ENCODE measurements at places on chromosomes 12 and 14. TPM values are rescaled to one million over a fixed set of nuclear protein-coding genes. Genes with fewer than 3 reads are reported as not detected.

- no peak for DNase-seq
Measured at GRCh38 chr14:92963301-92964123, 40.6 kb downstream of the CHGA start.

DNA sequence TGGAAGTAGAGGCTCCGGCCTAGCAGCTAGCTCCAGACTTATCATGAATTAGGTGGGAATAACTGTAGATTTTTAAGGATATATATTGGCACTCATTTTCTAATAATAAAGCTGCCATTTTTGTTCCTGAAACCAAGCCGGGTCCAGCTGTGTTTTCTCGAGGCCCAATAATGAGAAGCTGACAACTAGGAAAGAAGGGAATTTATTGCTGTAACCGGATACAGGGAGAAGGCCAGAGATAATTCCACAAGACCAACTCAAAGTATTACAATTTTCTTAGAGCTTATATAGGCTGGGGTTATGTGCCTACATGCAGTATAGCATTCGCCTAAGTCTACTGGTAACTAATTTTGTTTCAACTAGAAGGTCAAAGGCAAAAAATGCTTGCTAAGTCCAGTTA, 122.3 kb upstream of the FBXO33 start:
- DNase-seq, result no peak

DNA sequence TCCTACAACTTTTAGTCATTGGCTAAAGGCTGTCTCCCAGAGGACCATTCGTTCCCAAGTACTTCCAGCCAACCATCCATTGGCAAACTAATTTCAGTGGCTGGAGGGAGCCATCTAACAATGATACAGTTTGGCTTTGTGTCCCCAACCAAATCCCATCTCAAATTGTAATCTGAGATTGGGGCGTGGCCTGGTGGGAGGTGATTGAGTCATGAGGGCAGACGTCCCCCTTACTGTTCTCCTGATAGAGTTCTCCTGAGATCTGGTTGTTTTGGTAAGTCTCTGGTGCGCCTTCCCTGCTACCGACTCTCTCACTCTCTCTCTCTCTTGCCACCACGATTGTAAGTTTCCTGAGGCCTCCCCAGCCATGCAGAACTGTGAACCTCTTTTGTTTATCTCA, 99.7 kb upstream of the FUT8 start:
- no peak for DNase-seq

- no peak for DNase-seq
Measured at GRCh38 chr14:22464422-22465142, 124.4 kb downstream of the DAD1 start.

GRCh38 chr14:79834868-79835267, 376.4 kb downstream of the DIO2 start:
- no peak for DNase-seq

DNA sequence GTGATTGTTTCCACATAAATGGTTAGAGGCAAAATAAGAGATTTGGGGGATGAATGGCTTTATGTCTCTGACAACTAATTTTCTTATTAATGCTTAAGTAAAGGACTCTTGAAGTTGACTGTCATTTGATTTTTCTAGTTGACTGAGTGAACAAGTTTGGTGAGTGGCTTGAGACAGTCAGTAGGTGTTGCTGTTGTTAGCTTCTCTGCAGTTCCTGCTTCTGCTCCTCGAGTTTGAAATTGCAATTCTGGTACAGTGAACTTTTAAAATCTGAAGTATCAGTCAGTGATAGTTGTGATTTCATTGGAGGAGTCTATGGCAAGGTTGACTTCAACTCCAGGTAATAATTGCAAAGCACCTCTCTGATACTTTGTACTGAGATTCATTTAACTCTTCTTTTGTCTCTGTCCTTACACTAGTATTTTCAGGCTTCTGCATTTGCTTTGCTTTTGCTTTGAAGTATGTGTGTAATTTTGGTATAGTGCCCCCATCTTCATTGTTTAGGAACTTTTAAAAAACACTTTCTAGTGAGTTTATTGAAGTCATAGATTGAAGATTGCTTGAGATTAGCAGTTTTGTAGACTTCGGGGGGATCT, 415.5 kb downstream of the PCNX1 start:
- no peak for DNase-seq

- no peak for DNase-seq
Measured at GRCh38 chr14:100599981-100600380, 12.8 kb upstream of the BEGAIN start.

DNA sequence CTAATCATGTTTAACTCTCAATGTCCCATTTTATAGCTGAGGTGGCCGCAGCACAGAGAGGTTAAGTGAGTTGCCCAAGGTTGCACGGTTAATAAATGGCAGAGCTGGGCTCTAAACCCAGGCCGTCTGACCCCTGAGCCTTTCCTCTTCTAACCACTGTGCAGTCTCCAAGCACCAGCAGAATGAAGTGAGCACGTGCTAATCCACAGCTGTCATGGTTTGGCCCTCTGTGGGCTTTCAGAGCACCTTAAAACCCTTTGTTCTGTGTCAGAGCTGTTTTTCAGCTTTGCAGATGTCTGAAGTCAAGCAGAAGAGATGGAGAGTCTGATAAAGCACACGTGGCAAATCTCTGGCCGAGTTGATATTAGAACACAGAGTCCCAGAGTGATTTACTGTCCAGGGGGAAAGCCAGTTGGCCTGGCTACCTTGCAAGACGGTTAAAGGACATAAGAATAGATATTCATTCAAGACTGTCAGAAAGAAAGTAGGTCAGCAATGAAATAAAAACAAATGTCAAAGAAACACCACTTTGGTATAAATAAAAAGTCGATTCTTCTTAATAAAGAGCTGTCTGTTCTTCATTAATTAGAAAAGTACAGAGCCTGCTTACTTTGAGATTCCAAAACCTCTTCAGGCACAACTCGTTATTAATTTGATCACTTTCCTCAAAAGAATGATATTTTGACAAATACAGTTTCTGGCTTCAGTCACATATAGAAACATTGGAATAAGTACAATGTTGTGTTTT, 107.3 kb downstream of the CRADD start:
- peak; percentile 42 for DNase-seq

DNA sequence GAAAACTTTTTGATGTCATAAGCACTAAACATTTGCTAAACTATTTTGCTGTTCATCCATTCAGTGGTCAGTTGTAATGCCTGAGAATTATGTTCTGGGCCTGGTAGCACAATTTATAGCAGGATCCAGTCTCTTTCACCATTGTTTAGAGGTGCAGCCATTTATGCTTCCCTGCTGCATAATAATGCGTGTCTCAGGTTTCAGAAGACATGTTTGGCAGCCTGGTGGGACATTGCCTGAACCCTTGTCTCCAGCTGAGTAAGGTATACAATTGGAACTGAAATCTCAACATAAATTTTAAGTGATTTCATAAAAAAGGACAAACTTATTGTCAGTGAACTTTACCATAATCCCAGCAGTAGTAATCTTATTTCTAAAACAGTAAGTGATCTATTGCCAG, 94.8 kb downstream of the POLR3B start:
- DNase-seq, result no peak

DNA sequence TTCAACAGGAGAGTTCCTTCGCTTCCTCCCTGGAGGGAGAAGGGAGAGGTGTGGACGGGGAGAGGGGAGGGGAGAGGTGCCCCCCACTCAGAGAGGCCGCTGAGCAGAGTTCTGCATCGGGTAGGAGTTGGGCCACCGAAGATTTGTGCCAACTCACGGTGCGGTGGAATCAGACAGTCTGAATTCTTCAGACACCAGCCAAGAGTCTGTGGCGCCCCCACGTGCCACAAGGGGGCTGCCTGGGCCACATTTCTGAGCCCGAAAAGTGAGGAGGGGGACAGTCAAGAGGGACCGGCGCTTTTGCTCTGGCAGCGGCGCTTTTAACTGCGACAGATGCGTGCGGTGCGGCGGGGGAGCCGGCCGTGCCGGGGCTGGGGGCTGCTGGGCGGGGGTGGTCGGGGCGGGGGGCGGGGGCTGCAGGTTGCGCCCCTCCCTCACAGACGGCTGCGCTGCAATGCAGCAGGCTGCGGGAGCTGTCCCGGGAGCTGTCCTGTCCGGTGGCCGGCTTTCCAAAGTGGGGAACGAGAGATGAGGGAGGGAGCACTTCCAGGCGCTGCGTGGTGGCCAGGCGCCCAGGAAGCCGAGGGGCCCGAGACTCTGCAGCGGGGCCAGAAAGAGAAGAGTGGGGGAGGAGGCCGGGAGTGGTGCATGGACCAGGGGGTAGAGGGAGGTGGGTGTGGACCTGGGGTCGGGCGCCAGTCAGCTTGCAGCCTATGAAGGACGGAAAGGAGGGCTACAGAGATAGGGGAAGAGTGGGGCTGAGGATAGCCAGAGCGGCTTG, 975 bp upstream of the RTL1 start:
- DNase-seq, result no peak

GRCh38 chr12:106090591-106091445, 47.9 kb downstream of the NUAK1 start:
- no peak for DNase-seq

DNA sequence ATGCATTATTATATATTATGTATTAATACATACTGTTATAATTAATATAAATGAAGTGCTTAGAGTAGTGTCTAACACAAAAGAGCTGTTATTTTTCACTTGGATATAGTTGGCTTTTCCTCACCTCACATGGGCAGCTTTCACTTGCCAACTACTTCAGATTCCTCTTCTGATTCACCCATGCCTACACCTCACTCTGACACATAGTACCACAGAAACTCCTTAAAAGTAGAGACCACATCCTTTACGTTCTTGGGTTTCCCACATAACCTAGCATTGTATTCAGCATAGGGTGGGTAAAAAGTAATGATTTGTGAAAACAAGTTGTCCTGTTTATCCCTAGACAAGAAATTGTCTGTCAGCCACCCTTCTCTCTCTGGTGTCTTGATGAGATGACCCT, 61.0 kb downstream of the DIO2 start:
- DNase-seq, result no peak

GRCh38 chr14:96129128-96129736, 75.4 kb upstream of the BDKRB2 start:
- no peak for DNase-seq

GRCh38 chr12:2586156-2587038, 208.4 kb upstream of the FKBP4 start:
- DNase-seq, result no peak

DNA sequence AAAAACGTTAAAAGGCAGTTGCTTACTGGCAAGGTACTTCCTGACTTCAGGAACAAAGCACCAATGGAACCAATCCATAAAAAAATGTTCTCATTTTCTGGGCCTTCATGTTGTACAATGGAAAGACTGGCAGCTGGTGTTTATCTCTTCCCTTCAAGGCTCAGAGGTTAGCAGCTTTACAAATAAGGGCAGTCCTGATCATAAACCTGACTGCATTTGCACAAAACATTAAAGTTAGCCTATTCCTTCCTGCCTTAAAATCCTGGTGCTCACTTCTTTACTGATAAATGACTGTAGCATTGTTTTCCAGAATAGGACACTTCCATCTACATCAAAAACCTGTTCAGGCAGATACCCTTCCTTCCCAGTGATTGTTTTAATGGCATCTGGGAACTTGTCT, 19.2 kb downstream of the IL26 start:
- DNase-seq, result no peak

GRCh38 chr12:42284876-42285275, 41.0 kb downstream of the ZCRB1 start:
- no peak for DNase-seq

GRCh38 chr14:23951590-23952201, 1.9 kb upstream of the DHRS4 start:
- DNase-seq, result peak; percentile 24

DNA sequence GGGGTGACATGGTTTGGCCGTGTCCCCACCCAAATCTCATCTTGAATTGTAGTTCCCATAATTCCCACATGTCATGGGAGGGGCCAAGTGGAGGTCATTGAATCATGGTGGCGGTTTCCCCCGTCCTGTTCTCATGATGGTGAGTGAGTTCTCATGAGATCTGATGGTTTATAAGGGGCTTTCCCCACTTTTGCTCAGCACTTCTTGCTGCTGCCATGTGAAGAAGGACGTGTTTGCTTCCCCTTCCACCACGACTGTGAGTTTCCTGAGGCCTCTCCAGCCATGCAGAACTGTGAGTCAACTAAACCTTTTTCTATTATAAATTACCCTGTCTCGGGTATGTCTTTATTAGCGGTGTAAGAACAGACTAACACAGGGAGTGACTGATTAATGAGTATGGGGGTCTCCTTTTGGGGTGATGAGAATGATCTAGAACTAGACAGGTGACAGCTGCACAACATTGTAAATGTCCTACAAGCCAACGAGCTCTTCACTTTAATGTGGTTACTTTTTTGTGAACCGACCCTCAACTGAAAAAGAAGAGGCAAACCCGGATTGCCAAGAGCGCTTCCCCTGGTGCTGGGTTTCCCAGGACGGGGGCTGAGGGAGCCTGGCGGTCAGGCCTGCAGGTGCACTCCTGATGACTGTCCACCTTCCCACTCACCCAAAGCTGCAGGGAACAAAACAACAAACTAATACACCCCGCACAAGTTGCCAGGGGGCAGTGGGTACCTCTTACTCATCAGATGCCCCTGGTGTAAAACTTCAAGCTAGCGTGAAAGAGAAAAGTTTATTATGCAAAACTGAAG, 90.1 kb downstream of the NCOR2 start:
- DNase-seq, result peak; percentile 32

- DNase-seq, result peak; percentile 56
Measured at GRCh38 chr14:36580856-36581831, 1.3 kb downstream of the NKX2-8 start.

GRCh38 chr14:103680491-103681231, 34.6 kb downstream of the XRCC3 start:
- DNase-seq, result no peak

DNA sequence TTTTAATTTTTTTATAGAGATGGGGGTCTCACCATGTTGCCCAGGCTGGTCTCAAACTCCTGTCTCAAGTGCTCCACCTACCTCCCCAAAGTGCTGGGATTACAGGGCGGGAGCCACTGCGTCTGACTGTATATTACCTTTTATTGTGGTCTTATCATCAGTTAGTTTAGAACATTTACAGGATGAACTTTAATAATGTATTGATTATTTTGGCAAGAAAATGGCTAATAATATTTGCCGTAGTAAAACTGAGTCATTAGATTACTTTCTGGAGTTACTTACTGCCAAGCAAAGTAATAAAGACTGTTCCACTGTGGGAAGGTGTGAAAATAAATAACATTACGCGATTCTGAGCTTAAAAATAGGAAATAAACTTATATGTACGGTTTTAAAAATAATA, 21.9 kb upstream of the KDM2B start:
- DNase-seq, result no peak

POTEM gene
- not detected for total RNA-seq

SLCO1C1 gene
- total RNA-seq, result not detected

CEP83 gene
- total RNA-seq, result 22.6 TPM

MLF2 gene
- total RNA-seq, result 142 TPM

TAS2R43 gene
- total RNA-seq, result 0.81 TPM

IGF1 gene
- not detected for total RNA-seq

NFATC4 gene
- total RNA-seq, result 0.11 TPM

SYT1 gene
- total RNA-seq, result not detected

CLEC9A gene
- total RNA-seq, result not detected

RFX4 gene
- not detected for total RNA-seq

GLIPR1L2 gene
- 0.39 TPM for total RNA-seq

ANKRD52 gene
- total RNA-seq, result 31.0 TPM

FBRSL1 gene
- total RNA-seq, result 35.7 TPM

Data from activated CD4-positive, alpha-beta T cell treated with anti-CD3 and anti-CD28 coated beads for 36 hours (primary cell).